Gastroesophageal sphincter (tissue), 4 donors: ENCODE measurements at places on chromosomes 5 and 9. TPM values are rescaled to one million over a fixed set of nuclear protein-coding genes. Genes with fewer than 3 reads are reported as not detected.
A peak's percentile ranks its signal among the peaks of the same experiment; 100 is the strongest.

DNA sequence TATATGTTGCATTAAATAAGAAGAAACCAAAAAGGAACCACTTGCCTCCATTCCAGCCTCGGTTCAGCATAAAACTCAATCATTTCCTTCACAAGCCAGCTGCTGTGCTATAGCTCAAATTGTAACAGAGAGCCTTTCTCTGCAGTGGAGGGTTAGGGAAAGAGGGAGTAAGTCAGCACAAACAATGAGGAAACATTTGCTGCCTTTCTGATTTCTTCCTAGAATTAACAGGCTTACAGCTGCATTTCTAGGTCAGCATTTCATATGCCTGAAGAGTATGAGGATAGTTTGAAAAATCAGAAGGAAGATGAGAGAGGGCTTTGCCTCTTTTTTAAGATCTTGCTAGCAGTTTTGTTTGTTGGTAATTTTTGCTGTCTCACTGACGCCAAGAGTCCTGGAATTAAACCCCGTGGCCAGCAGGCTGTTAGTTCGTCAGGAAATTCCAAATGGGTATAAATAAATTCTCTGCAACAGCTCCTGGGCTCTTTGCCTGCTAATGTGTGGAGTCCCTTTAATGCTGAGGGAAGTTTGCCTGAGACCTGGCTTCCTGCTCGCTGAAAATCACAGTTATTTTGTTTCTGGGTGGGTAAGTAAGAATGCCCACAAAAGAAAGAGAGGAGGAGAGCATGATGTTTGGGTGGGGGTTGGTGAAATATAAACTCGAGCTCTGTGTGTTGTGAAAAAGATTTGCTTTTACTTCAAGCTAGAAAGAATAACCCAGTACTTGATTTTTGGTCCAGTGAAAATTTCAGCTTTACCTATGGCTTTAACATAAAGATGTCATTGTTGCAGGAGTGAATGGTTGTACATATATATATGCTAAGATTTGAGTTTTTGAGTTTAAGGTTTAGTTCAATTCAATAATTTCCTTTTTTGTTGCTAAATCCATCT lies 148.1 kb upstream of the DMRT1 start:
- peaks cover 31% of the 10 kb centered on the region for H3K4me1 ChIP-seq
- H3K4me3 ChIP-seq = peak overlapping the region; percentile 43
- peak overlapping the region; percentile 100 for H3K27ac ChIP-seq
- H3K27me3 ChIP-seq = no peaks in the 10 kb centered on the region

DNA sequence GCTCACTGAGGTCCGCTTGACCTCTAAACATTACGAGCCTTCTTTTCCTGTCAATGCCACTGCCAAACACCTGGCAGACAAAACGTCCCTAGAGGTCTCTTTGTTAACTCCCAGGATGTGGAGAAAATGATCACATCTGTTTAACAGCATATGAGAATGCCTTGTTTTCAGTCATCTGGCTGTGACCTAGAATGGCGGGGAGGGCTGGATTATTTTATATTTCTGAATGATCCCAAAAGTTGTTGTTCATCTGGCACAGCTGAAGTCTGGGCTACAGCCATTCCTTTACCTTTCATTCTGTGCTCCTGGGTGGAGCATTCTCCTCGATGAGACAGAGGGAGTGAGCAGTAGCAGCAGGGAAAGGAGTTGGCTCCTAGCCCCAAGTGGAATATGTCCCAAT lies 138.2 kb downstream of the PRDM6 start:
- H3K27me3 ChIP-seq = no peaks in the 10 kb centered on the region
- H3K36me3 ChIP-seq = no peaks in the 10 kb centered on the region
- H3K4me1 ChIP-seq = no peaks in the 10 kb centered on the region
- no peak overlapping the region for H3K27ac ChIP-seq

- H3K36me3 ChIP-seq = no peaks in the 10 kb centered on the region
- no peak overlapping the region for H3K27ac ChIP-seq
- no peak for ATAC-seq
- H3K4me3 ChIP-seq = no peak overlapping the region
- no peaks in the 10 kb centered on the region for H3K4me1 ChIP-seq
Measured at GRCh38 chr9:112496074-112496722, 9.6 kb downstream of the KIAA1958 start.

- H3K36me3 ChIP-seq = no peaks in the 10 kb centered on the region
- no peak overlapping the region for H3K27ac ChIP-seq
- no peak for ATAC-seq
- no peak overlapping the region for H3K4me3 ChIP-seq
Measured at GRCh38 chr5:50547303-50547702, 106.2 kb upstream of the EMB start.

The RABGAP1 gene
- total RNA-seq = 66.5 TPM

The PCDHGB4 gene
- 5.4 TPM for total RNA-seq

DNA sequence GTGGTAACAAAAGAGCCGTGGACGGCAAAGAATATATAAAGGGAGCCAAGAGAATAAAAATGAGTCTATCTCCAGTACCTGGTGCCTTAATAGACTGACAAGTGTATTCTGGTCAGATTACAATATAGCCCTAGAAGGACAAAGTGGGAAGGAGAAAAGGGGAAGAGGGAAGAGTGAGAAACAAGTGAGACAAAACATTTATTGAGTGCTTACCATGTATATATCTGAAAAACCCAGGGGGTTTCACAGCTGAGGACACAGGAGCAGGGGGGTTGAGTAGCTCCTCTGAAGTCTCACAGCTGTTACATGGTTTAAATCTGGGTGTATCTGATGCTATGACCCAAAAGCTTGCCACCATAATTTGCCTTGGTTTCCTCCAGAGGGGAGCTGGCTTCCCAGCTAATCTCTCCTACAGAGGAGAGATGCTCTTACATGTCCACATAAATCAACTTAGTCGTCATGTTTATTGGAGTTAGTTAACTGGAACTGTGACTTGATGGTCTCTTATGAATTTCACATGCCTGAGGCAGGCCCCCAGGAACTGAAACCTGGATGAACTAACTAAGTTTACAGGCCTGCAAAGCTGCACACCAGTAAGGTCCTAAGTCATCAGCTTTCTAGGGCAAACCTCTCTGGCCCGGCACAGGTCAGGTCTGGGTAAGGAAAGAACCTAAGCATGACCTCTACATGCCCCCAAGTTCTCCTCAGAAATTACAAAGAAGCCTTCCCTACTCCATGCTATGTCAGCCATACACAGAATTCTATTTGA lies 15.5 kb downstream of the SIL1 start:
- no peak overlapping the region for H3K27ac ChIP-seq
- peaks cover 96% of the 10 kb centered on the region for H3K4me1 ChIP-seq
- no peak overlapping the region for H3K4me3 ChIP-seq
- no peaks in the 10 kb centered on the region for H3K36me3 ChIP-seq
- H3K27me3 ChIP-seq = no peaks in the 10 kb centered on the region
- ATAC-seq = no peak

DNA sequence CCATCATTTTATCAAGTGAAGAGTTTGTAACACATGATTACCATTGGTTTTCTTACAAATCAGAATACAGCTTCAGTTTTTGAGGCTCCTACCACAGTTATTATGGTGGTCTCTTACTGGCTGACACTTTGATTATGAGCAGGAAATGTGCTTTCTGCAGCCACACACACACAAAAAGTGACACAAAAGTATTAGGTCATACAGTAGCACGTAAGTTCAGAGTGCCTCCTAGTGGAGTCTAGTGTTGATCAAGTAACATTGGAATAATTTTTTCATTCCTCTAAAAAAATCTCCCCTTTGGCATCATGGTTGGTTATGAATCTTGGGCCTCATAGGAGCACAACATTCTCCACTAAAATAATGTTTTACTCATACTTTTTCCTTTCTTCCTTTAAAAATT lies 37.6 kb downstream of the PAM start:
- no peaks in the 10 kb centered on the region for H3K27me3 ChIP-seq
- peaks cover 51% of the 10 kb centered on the region for H3K4me1 ChIP-seq
- no peak overlapping the region for H3K4me3 ChIP-seq
- no peak for ATAC-seq

DNA sequence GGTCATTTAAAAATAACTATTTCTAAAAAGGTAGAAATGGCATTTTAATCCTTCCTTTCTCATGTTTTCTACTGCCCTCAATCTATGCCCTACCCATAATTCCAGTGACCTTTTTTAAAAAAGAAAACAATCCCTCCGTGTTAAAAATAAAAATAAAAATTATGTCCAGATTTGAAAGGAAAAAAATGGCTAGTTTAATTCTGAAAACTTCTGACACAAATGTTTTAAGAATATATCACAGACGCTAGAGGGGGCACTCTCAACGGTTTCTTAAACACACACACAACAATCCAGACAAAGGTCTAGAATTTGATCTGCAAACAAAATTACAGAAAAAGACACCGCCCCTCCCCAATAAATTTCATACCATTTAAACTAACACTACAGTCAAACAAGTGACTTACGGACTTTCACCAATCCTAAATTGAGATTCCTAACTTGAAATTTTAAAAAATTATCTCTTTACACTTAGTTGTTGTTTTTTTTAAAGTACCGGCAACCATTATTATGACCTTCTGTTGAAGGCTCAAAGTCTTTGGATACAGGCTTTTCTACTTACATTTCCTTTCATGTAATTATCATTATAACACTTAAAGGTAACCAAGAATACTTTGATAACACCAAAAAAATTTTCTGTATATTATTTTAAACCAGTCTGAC lies 38.2 kb downstream of the CLINT1 start:
- H3K4me1 ChIP-seq = peaks cover 10% of the 10 kb centered on the region
- H3K27me3 ChIP-seq = no peaks in the 10 kb centered on the region
- no peaks in the 10 kb centered on the region for H3K36me3 ChIP-seq
- peak overlapping the region; percentile 62 for H3K27ac ChIP-seq

The SLC6A19 gene
- not detected for total RNA-seq

DNA sequence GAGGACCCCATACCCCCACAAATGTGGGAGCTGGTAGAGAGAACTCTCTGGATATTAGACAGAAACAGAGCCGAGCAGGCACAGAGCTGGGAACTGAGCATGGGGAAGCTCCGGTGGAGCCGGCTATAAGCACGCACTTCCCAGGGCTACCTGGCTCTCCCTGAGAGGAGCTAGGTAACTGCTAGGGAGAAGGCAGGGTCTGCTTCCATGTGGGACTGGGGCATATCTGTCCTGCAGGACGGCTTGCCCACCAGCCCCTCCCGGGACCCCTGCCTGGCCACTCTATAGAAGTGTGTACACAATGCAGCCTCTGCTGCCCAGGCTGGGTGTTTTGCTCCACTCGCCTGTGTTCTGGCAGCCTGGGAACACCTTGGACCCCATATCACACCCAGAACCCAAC lies 1537.0 kb upstream of the CDH9 start:
- H3K27ac ChIP-seq = no peak overlapping the region
- H3K27me3 ChIP-seq = no peaks in the 10 kb centered on the region
- ATAC-seq = no peak

DNA sequence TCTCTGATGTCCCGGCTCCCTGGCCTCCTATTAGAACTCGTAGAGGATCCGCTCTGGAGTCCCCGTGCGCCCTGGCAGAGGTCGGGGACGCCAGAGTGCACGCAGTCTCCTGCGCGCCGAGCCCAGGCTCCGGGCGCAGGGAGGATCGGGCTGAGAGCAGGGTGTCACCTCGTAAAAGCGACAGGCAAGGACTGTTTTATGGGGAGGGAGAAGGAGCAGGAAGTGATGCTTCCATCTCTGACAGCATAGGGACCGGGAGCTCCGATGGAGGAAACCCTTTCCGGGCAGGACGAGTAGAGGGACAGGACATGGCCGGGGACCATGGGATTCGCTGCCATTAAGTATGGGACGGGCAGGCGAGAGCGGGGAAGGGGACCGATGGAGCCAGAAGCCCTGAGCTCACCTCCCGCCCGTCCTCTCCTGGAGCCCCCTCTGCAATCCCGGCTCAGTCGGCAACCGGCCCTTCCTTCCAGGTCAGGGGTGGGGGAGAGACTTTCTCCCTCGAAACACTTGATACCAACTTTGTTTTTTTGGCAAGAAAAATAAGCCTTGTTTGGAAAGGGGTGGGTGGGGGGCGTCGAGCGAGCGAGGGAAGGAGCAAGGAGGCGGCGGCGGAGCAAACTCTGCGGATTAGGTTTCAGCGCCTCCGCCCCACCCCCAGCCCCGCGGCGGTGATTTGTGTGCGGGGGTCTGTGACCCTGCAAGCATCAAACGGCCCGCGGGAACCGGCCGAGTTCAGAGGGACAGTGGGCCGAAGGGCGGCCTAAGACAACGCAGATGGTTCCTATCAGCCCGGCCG lies 12.6 kb downstream of the LMX1B start:
- no peak for ATAC-seq
- H3K27ac ChIP-seq = no peak overlapping the region
- H3K27me3 ChIP-seq = peaks cover 100% of the 10 kb centered on the region
- H3K36me3 ChIP-seq = no peaks in the 10 kb centered on the region
- H3K4me3 ChIP-seq = peak overlapping the region; percentile 47

The PTAR1 gene
- total RNA-seq = 67.6 TPM

The PCA3 gene
- 0.27 TPM for total RNA-seq

DNA sequence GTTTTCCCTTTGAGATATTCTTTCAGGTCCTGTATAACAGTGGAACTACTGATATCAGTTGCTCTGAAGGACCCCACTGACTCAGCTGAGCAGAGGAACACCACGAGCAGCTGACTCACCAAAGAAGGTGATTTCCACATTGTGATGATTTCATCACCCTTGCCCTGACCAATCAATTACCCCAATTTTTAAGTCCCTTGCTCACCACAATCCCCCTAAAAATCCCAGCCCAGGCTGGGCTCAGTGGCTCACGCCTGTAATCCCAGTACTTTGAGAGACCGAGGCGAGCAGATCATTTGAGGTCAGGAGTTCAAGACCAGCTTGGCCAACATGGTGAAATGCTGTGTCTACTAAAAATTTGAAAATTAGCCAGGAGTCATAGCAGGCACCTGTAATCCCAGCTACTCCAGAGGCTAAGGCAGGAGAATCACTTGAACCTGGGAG lies 125.3 kb upstream of the ABCA1 start:
- ATAC-seq = peak; percentile 60
- no peaks in the 10 kb centered on the region for H3K36me3 ChIP-seq
- no peaks in the 10 kb centered on the region for H3K27me3 ChIP-seq
- H3K27ac ChIP-seq = no peak overlapping the region
- H3K4me1 ChIP-seq = no peaks in the 10 kb centered on the region
